Mammary microvascular endothelial cell (primary cell): ENCODE measurements at places on chromosomes 4 and X. TPM values are rescaled to one million over a fixed set of nuclear protein-coding genes. Genes with fewer than 3 reads are reported as not detected.

Gene ATP1B4
- total RNA-seq, result not detected in 2 replicates

Gene PAGE1
- total RNA-seq, result not detected in 2 replicates

Gene WDR13
- 138 and 155 TPM in 2 replicates for total RNA-seq

Gene OTUD6A
- not detected in 2 replicates for total RNA-seq

Gene HEPH
- 0.20 and 1.5 TPM in 2 replicates for total RNA-seq

Gene AMOT
- total RNA-seq, result 1.00 and 1.6 TPM in 2 replicates

Gene INTS6L
- total RNA-seq, result 0.93 and 1.5 TPM in 2 replicates
